Forelimb muscle (tissue), 1 donor: ENCODE measurements at places on chromosomes 16 and 17.

GRCh38 chr17:68450391-68450790, 6.9 kb downstream of the WIPI1 start:
- no peak for DNase-seq

DNA sequence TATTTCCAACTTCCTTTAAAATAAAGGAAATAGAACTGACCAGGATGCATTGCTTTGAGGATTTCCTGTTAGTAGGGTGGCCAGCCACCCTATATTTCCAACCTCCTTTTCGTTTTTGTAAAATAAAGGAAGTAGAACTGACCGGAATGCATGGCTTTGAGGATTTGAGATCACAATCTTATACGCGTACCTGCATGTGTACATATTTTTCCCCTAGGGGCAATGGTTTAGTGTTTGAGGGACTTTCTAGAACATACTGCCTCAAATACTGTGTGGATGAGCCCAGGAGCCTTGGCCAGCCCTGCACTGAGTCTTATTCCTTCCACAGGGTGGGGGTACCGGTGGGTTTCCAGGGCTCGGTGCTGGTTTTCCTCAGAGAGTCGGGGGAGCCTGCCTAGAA, 25.6 kb downstream of the MAPK8IP3 start:
- DNase-seq: no peak

DNA sequence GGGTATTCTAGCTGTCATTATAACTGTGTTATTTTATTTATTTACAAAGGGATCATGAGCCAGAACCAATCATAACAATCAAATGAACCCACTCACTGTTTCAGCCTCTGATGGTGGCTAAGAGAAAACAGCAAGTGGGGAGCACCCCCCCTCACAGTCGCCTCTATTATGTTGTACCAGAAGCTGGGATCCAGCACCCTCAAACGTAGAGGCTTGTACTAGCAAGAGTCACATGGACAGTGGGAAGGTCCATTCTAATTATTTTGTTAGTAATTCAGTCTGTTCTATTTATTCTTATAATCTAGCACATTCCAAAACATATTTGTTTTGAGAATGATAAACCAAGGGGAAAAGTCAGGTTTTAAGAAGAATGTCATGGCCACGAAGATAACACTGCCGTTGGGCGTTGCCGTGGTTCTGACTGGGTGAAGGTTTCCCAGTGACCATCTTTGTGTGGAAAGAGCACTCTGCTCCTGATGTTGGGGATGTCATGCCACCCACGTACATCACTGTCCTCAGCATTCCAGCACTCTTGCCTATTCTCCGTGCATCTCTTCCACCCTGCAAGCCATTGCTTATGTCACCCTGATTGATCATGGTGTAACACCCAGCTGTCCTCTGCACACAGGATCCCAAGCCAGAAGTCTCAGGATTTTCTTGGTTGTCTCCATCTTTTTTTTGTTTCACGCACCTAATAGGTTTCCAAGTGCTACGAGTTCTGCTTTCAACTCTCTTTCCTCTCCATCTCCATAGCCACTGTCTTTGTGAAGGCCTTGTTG, 205.8 kb downstream of the PRKCA start:
- no peak for DNase-seq

DNA sequence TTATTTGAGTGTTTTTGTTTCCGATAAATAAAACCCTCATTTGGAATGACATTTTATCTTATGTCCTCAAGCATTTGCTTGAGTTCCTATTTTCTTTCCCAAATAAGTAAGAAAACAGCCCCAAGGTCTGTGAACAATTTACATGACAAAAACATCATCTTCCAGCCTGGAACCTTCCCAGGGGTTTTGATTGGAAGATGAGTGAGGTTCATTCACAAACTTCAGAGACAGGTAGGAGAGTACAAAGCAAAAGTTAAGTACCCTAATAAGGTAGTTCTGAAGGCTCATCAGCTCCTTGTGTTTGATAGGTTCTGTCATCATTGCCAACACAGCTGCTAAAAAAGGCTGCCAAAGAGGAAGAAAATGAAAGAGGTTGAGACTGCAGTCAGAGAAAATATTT, 772.8 kb downstream of the CDH8 start:
- DNase-seq: no peak

DNA sequence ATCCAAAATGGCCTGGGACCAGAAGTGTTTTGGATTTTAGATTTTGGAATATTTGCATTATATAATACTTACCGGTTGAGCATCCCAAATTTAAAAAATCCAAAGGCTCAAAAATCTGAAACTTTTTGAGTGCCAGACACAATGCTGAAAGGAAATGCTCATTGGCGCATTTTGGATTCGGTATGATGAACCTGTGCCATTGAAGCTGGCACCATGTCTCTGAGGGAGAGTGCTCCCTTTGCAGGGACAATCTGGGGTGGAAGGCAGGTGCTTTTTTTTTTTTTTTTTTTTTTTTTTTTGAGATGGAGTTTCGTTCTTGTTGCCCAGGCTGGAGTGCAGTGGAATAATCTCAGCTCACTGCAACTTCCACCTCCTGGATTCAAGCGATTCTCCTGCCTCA, 17.7 kb downstream of the SMTNL2 start:
- DNase-seq: no peak

DNA sequence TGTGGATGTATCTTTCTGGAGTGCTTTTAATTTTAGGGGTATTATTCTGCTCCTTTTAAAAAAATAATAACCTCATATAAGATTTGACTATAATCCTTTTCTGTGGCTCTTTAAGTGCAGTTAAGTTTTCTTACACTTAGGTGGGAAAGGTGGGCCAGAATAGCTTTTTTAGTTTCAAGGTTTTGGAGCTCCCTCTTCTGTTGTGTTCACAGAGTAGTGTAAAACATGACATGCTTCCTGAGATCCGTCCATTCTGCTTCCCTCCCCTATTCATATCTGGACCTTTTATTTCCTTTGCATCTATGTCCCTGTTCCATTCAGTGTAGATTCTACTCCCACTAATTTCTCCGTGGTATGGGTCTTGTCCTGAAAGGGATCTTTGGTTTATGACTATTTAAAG, 12.8 kb downstream of the LRRC36 start:
- DNase-seq: no peak

DNA sequence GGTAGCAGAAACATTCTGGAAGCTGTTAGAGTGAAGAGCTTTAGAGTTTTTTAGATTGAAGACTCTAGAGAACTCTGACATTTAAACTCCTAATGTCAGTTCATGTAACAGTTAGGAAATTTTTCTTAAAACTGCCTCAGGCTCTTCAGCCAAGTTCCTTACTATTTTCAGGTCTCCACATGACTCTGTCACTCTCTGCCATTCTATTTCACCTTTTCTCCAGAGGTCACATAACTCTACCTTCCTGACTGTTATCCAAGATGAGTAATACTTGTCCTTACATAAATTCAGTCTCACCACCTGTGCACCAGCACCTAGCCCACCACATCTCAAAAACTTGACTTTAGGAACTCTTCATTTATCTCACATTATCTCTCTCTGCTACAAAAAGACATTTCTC, 347.1 kb upstream of the CA10 start:
- DNase-seq: no peak

GRCh38 chr16:53341792-53342191, 92.5 kb upstream of the RBL2 start:
- no peak for DNase-seq

DNA sequence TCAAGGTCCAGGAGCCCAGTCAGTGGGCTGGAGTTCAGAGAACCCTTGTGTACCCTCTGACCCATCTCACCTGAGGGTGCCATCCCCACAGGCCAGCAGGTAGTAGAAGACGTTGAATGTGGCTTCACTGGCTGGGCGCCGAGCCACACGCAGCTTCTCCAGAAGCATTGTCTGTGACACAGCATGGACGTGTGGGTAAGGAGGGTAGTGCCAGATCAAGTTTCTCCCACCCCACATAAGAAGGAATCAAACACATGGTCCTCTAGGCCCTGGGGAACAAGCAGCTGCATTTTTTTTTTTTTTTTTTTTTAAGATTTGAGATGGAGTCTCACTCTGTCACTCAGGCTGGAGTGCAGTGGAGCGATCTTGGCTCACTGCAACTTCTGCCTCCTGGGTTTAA, 60.9 kb downstream of the MYO18A start:
- DNase-seq: no peak

DNA sequence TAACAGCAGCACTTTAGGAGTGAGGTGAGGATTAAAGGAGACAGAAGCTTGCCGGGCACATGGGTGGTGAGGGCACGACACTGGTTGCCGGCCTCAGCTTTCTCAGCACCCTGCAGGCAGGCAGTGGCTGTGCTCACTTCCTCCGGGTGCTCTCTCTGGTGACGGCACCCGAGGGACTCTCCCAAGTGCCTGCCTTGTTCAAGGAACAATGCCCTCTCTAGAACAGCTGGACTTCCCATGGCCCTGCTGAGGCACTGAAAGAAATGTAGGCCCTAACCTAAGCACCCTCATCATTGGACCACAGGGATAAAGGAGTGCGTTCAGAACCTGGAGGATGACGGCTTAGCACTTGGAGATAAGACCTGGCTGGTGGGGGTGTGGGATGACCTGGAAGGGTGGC, 72.7 kb downstream of the N4BP1 start:
- no peak for DNase-seq

GRCh38 chr17:75032720-75033280, 14.0 kb downstream of the ATP5PD start:
- no peak for DNase-seq

GRCh38 chr17:6531575-6531974, 24.8 kb downstream of the PITPNM3 start:
- DNase-seq: no peak

GRCh38 chr17:63140255-63140654, 174.2 kb downstream of the TANC2 start:
- DNase-seq: no peak

DNA sequence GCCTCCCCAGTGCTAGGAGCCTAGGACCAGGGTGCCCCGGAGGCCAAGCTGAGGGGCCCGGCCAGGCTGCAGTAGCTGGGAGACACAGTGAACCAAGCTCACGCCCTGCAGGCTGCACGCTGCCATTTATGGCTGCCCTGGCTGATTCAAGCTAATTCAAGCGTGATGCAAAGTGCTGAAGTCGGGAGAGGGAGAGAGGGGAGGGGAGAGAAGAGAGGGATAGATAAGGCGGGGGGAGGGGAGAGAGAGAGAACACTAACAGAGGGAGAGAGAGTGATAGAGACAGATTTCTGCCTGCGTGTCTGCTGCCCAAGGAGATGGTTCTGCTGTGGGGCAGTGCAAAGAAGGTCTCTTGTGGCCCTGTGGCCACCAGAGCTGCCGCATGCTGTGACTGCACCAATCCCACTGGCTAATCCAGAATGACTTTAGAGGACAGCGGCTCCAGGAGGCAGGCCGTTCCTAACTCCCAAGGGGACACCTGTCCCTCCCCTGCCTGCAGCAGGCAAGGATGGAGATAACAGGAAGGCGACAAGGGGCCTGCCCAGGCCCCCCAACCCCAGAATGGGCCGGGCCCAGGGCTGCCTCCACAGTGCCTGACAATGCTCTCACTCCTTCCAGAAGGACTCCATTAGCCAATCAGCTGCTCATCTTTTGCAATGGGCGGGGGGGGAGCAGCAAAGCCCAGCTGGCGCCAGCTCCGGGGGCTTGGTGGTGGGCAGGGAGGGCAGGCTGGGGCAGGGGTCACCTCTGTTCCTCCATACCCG, 12.9 kb downstream of the MXRA7 start:
- DNase-seq: no peak

GRCh38 chr17:68908045-68908444, 47.1 kb downstream of the ABCA8 start:
- no peak for DNase-seq

GRCh38 chr16:67781565-67781921, 24.8 kb downstream of the RANBP10 start:
- no peak for DNase-seq

GRCh38 chr17:47733047-47733673, at the start of gene TBX21:
TBX21 (plus strand) TSS chr17:47733236; CDS start chr17:47733455, 219 bp downstream.
- no peak for DNase-seq

DNA sequence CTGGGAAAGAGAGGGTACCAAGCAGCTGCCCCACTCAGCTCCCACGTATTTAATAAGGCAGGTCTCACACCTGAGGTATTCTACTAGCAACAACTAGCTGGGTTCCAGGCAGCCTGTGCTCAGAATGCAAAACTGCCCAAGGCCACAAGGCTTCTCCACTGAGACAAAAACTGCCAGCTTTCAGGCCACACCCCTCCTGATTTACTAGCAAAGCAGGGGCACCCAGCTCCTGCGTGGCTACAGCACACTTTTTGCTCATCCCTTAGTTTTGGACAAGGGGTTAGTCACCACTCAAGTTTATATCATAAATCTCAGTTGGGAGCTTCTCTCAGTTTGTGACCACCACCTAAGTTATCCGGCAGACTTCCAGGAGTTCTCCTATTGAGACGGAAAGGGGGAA, 494.6 kb downstream of the CDH11 start:
- no peak for DNase-seq

DNA sequence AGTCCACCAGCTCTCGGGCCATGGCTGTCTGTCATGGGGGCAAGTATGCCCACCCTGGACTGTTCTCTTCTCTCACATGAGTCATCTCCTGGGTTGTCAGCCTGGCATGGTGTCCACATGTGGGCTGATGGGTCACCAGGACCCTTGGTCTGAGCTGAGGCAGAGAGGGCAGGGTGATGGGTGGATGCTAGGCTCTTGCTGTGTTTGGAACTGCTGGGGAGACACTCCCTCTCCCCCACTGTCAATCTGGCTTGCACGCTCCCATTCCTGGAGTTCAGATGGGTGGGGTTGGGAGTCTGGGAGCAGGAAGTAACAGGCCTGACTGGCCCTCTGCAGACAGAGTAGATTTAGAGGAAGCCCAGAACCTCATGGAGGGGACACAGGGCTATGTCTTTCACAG, 28.9 kb downstream of the KSR1 start:
- no peak for DNase-seq

DNA sequence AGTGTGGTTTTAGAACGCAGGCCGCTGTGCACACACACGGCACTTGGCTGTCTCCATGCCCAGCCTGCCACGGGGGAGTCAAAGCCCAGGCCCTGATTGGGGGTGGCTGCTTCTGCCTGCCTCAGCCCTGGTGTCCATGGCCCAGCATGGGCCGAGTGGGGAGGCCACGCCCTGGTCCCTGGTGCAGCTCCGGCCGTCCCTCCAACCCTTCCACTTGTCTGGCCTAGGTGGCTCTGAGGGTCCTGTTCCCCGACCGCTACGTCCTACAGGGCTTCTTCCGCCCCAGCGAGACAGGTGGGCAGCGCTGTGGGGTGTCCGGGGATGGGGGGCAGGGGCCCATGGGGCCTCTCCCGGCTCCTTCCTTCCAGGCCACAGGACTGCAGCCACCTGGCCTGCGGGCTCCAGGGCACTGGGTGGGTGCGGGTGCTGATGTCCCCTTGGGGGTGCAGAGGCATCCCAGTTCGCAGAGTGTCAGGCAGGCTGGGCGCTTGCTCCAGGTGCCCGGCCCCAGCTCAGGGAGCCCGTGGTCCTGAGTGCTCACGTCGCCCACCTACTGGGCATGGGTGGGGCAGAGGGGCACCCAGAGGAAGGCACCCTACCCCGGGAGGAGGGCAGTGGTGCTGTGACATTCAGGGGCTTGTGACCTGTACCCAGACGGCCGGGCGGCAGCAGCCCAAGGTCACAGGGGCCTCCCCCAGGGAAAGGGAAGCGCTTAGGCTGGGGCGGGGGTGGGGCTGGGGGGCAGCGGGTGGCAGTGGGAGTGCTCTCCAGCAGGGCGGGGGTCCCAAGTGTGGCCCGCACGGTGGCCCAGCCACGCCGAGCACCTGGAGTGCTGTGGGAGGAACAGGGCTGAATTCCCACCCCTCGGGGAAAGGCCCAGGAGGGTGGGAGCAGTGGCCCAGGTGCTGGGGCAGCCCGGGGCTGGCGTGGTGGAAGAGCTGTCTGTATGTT, 11.8 kb downstream of the CENPX start:
- DNase-seq: no peak
